SW480 (cell line): ENCODE measurements at places on chromosomes 7 and 10.

DNA sequence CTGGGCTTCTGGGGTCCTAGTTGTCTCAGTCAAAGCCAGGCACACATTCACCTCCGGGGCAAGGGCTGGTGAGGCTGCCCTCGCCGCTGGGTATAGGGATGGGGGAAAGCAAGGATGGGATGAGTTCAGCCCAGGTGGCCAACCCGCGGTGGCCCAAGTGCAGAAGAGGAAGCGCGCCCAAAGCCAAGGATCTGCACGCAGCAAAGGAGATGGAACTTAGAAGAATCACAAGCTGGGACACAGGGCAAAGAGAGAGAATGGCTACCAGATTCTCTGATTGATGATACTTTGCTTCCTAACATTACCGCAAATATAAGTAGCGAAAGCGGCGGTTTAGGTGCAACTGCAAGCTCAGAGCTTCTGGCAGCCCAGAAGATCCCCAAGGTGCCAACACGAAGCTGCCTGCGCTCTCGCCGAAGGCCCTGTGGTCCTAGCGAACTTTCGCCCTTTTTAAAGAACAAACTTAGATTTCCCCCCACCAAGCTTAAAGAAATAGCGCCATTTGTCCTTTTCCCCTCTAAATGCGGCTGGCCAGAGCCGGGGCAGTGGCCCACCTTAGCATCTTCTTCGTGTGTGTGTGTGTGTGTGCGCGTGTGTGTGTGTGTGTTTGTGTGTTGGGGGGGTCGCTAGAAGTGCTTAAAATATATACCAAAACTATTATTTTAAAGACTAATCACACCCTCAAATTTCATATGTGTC lies 927 bp upstream of the MKX start:
- no peak for DNase-seq

DNA sequence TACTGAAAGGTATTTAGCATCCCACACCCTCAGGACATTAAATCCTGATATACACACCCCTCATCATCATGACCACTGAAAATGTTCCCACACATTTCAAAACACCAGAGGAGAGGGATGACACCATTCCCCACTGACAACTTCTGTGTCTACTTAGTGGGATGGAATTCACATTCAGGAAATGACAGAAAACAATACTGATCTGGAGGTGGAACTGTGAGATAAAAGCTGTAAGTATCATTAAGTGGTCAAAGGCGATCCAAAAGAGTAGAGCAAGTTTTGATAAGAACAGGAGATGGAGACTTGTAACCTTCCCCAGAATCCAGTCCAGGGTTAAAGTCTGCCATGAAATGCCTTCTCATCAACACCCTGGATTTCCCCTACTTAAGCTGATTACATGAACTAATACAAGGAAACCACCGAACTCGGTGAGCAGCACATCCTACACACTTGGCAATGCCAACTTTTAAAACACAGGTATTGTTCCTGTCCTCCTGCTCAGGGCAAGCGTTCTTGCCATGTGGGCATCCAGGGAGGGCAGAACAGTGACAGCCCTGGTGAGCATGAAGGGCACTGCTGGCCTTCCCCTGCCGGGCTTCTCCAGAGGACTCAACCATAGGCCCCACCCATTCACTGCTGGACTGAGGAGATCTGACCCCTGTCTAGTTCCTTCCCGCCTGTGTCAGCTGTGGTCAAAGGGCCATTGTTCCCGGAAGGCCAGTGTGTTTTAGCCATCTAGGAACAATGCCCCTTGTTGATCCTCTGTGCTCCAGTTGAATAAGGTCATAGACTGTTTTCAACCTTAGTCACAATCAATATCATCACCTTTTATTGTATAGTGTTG lies 85.0 kb downstream of the SGMS1 start:
- DNase-seq, result peak; percentile 3

DNA sequence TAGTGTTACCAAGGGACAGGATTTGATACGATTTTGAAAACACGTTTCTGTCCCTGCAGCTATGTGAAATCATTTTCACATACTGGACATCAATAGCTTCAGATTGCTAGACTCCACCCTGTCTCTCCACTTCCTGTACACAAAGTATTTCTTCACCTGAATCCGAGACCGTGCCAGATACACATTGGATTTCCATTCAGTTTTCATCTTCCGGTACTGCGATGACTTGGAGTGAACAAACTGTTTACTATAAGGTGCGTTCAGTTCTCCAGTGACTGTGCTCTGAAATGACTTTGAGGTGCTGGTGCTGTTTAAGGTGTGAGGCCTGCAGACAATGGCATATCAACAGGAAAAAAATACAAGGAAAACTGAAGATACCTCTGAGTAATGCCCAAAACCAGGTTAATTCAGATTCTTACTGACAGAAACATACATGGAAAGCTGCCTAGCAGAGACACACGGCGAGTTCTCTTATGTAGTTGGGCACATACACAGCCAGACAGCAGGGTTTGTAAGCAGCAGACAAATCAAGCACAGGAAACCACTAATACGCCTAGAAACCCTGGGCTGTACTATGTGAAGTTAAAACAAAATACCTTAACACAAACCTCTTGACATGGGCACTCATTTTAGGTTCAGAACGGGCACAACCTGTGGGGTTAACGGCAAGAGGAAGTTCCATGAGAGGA lies 119.2 kb downstream of the GALNT11 start:
- DNase-seq, result no peak

GRCh38 chr10:118800920-118801319 lies 46.1 kb upstream of the CACUL1 start:
- DNase-seq, result peak; percentile 14

GRCh38 chr7:141300816-141301215 lies 227.0 kb downstream of the TMEM178B start:
- DNase-seq, result no peak

DNA sequence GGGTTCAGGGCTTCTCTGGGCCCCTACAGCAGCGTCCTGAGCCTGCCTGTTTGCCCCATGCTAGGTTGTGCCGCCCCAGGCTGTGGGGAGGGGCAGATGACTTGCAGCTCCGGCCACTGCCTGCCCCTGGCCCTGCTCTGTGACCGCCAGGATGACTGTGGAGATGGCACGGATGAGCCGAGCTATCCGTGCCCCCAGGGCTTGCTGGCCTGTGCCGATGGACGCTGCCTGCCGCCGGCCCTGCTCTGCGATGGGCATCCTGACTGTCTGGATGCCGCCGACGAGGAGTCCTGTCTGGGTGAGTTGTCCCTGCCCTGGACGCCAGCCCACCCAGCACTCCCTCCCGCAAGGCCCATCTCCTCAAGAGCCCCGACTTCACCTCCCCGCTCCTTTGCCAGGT lies 15.7 kb upstream of the ZNF467 start:
- no peak for DNase-seq

DNA sequence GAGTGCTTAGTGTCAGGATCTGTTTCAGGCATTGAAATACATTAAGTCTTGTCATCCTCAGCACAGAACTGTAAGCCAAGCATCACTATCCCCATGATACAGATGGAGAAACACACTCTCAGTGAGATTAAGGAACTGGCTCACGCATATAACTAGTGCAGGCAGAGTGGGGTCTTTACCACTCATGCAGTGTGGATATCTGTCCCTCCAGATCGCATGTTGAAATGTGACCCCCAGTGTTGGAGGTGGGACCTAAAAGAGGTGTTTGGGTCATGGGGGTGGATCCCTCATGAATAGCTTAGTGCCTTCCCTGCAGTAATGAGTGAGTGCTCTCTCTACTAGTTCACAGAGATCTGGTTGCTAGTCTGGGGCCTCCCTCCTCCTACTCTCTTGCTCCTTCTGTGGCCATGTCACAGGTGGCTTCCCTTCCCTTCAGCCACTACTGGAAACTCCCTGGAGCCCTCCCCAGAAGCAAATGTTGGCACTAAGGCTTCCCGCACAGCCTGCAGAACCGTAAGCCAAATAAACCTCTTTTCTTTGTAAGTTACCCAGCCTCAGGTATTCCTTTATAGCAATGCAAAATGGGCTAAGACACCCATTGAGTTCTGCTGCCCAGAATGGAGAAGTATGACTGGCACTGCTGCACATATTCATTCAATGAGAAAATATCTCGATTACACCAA lies 31.8 kb upstream of the MSMB start:
- DNase-seq, result no peak

DNA sequence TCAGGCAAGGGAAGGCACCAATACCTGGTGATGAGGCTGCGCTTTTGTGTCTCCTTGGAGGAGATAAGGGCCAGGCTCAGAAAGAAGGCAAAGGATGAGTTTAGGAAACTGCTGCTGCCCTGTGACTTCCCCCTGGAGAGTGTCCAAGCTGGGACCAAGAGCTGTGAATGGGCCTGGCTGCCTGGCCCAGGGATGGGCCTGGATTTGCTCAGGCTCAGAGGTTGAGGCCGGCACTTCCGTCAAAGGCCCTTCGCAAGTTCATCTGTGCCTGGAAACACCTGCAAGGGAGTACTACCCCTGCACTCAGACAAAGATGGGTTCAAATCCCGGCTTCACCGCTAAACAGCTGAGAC lies 50.5 kb upstream of the NANOS1 start:
- DNase-seq, result no peak

DNA sequence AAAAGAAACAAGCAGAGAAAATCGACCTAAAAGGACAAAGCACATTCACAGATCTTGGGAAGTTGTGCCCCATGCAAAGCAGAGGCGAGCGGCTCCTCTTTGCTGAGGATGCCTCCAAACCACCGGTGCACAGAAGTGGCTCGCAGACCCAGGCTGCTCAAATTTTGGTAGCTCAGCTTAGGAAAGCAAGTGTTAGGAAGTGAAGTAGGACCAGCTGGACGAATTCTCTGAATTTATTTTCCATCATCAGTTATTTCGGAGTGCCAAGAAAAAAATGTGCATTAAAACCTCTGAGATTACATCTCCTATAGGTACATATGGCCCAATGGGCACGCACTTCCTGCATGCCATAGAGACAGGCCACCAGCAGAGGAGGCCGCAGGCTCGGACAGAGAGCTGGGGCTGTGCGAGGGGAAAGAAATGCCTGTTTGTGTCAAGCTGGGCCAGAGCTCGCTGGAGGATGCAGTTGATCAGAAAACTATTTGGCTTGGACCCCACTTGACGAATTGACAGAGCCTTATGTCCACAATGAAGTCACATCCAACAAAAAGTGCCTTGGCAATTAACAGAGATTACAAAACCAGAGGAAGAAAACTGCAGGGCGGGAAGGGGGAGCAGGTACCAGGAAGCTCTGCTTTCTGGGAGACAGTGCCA lies 122.3 kb upstream of the LYZL2 start:
- peak; percentile 52 for DNase-seq

DNA sequence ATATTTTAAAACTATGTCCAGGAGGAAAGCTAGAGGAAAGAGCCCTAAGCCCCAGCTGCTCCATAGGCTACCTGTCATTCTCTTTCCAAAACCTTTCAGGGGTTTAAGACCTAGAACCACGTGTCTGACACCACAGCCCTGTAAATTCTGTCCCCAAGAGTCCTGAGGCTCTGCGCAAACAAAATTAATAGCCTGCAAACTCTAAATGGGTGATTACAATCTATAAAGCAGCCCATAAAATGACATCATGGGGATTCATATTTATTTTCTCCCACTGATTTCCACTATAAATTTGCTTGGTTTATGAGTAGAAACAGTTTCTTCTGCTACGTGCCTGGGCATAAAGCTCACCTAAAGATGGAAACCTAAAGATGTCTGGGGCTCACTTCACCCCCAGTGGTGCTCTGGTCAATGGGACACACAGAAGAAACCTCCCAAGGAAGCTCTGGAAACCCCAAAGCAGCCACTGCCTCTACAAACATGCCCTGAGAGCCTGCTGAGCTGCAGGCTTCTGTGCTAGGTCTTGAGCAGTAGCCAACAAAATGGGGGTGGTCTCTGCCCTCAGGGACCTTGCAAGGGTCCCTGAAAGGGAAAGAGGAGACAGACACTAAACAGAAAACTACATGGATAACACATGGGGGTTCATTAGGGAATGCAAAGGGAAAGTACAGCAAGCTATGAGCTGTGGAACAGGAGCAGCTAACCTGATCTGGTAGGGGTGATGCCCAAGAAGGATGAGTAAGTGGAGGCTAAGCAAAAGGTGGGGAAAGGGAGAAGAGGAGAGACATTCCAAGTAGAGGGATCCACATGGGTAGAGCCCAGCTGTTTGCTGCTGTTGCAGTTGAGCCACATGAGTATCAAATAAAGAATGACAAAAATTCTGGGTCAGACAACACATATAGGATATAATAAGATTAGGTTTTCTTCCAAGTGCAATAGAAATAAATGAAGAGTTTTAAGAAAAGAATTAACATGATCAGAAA lies 331.7 kb downstream of the KCNMA1 start:
- DNase-seq, result no peak

DNA sequence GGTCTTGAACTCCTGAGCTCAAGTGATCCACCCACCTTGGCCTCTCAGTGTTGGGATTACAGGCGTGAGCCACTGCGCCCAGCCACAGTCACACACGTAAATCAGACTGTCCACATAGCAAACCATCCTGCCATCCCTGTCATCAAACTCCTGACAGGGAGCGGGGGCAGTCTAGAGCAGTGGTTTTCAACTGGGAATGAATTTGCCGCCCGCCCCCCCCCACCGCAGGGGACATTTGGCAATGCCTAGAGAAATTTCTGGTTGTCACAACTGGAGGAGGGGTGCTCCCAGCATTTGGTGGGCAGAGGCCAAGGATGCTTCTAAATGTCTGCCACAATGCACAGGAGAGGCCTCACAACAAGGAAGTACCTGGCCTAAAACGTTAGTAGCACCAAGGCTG lies 24.1 kb downstream of the CAMK2G start:
- no peak for DNase-seq

GRCh38 chr10:26730552-26730951 lies 33.1 kb downstream of the PDSS1 start:
- no peak for DNase-seq

GRCh38 chr10:93261961-93262610 lies 188.4 kb downstream of the CYP26A1 start:
- DNase-seq, result no peak

GRCh38 chr10:91856637-91857036 lies 52.6 kb downstream of the FGFBP3 start:
- peak; percentile 3 for DNase-seq

DNA sequence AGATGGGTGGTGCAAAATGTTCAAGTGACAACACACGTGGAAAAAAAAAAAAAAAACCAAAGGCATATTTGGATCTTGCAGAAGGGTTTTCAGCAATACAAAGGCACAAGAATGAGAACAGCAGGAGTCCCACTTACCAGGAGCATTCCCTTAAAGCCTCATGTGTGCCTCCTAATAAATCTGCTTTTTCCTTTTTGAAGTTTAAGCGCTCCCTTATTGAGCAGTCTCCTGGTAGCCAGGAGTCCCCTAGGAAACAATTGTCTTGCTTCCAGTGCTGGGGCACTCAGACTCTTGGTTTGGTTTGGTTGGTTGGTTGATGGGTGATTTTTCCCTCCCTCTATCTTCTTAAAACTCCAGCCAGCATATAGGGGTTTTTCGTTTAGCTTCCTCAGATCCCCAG lies 321.8 kb upstream of the NFE2L3 start:
- DNase-seq, result no peak
